ENCODE measurements at places on chromosomes 6 and 20.

- no peak for DNase-seq
Measured at GRCh38 chr6:43060034-43060754, 763 bp downstream of the KLC4 start.

- no peak for DNase-seq
Measured at GRCh38 chr6:158009114-158009891, 27.6 kb downstream of the SYNJ2 start.

DNA sequence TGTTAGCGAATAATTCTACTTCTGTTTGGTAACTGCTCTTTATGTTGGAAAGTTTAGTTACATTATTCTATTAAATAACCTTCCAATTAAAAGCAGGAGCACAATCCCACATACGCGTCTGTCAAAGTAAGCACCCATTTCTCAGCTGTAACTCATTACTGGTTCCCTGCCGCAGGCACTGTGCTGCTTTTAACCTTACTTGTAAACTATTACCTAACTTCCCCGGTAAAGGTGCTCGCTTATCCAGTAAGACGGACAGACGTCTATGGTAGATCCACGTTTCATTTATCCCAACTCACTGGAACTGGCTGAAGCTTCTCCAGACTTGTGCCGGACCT, 529 bp upstream of the ENPP4 start:
- DNase-seq: no peak

DNA sequence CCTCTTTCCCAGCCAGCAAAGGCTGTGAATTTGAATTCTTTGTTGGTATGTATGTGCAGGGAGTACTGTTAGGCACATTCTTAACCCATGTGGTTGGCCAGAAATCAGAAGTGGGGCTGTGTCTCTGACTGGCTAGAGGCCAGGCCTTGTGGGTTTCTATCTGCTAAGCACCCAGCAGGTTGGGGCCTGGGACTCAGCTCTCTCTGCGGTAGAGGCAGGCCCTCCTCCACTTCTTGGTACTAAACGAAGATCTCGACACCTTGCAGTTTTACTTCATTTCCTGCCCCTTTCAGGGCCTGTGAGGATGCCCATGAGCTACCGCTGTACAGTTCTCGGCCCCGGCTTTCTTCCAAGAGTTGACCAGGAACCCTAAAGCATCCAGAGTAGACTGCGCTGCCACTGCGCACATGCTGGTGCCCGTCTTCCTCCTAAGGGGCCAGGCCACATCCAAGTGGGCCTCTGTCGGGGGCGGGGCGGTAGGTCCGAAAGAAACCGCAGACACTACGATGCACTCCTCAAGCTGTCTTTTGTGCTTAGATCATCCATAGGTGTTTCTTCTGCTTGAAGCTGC, 51.1 kb downstream of the TCP11 start:
- DNase-seq: no peak

DNA sequence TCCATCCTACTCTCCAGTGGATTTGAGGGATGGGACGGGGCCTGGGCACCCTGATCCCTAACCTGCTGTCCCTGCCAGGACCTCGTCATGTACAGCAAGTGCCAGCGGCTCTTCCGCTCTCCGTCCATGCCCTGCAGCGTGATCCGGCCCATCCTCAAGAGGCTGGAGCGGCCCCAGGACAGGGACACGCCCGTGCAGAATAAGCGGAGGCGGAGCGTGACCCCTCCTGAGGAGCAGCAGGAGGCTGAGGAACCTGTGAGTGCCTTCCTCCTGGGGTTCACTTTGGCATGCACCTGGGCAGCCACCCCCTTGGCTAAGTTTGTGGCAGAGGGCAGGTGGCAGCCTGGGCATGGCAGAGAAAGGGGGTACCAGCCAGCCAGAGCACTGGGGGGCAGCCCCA, 5.7 kb downstream of the CDC25B start:
- no peak for DNase-seq

DNA sequence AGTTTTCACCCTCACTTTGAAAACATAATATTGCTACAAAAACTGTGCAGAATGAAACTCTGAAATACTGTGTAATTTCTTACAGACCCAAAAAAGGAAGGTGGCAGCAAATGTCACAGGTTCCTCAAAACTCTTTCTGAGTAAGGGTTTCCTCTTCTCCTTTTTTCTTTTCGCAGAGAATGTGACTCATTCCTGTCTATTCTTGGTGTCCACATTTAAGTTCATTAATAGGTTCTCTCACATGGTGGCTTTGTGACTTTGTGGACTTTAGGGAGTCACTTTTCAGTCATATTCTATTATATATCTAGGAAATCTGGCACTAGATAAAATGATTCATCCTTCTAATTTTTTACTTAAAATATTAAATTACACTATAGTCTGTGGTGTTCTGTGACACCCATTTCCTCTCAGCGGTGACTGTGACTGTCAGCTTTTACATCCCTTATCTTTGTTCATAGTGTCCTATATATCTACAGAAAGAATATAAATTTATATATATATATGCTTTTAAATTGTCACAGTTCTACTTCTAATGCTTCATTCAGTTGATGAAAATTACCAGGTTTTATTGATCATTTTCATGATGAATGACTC, 126.8 kb upstream of the HCRTR2 start:
- DNase-seq: no peak

- no peak for DNase-seq
Measured at GRCh38 chr6:153424719-153425400, 293.8 kb upstream of the RGS17 start.

GRCh38 chr6:128057541-128057940, 156.7 kb upstream of the THEMIS start:
- no peak for DNase-seq

- no peak for DNase-seq
Measured at GRCh38 chr6:34485321-34486060, 19.6 kb downstream of the PACSIN1 start.

DNA sequence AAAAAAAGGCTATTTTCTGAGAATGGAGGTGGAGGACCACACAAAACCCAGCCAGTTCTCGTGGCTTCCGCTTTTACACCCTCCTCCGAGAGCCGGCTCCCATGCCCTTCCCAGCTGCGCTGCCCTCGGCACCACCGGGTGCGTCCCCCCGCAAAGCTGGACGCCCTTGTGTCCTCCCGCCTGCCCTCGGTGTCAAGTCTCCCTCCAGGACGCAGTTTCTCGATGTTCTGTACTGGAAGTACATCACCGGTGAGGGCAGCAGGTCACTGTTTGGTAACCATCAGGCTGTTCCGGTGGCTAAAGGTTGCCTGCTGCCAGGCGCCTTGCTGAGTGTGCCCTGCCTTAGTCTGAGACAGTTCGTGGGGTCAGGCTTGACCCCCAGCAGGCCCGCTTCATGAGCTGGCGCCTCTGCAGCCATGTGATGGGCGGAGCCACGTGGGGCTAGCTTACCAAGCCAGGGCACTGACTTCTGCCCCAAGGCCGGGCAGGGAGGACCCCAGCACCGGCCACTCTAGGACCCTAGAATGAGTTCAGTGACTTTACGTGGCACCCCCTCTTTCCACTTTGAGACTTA, 34.6 kb downstream of the RREB1 start:
- DNase-seq: no peak

- DNase-seq: no peak
Measured at GRCh38 chr6:101146389-101146788, 247.1 kb upstream of the GRIK2 start.

GRCh38 chr6:27894839-27895762, 17.1 kb downstream of the OR2B2 start:
- no peak for DNase-seq

All from esophagus squamous epithelium (tissue), 5 donors.